ENCODE measurements at places on chromosomes 6 and 20.

GRCh38 chr6:129606664-129607063 lies 103.3 kb downstream of the ARHGAP18 start:
- DNase-seq: no peak

GRCh38 chr6:35372633-35373032 lies 30.3 kb downstream of the PPARD start:
- DNase-seq: no peak

DNA sequence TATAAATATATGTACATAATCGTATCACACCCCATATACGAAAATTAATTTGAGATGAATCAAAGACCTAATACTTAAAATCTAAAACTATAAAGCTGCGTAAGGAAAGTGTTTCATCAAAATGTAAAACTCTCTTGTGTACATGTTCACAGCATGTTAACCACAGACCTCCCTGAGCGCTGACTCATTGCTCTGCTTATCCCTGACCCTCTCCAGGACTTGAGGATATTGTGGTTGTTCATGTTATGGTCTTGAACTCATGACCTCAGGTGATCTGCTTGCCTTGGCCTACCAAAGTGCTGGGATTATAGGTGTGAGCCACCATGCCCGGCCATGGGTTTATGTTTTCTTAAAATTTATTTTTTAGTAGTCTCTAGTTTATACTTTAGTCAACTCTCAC lies 14.2 kb downstream of the FAM83B start:
- no peak for DNase-seq

GRCh38 chr20:45892049-45892825 lies 1.1 kb downstream of the CTSA start:
- no peak for DNase-seq

DNA sequence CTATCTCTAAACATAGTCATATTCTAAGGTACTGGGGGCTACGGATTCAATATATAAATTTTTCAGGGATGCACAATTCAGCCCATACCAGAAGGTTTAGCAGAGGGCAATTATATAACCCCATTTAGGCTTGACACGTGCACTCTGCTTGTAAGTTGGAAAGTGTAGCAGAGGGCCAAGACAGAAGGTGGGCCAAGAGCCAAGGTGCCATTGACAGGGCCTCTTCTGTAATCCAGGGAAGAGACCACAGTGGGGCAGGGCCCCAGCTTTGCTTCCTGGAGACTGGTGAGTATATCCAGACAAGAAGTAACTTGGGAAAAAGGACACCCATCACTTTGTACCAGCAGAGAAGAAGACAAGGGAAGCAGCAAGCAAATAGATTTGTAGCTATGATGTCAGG lies 672.4 kb upstream of the MARCKS start:
- DNase-seq: no peak

- DNase-seq: no peak
Observed at GRCh38 chr6:167799033-167799821, 27.5 kb upstream of the AFDN start.

GRCh38 chr6:28789553-28790083 lies 134.2 kb downstream of the TRIM27 start:
- DNase-seq: no peak

DNA sequence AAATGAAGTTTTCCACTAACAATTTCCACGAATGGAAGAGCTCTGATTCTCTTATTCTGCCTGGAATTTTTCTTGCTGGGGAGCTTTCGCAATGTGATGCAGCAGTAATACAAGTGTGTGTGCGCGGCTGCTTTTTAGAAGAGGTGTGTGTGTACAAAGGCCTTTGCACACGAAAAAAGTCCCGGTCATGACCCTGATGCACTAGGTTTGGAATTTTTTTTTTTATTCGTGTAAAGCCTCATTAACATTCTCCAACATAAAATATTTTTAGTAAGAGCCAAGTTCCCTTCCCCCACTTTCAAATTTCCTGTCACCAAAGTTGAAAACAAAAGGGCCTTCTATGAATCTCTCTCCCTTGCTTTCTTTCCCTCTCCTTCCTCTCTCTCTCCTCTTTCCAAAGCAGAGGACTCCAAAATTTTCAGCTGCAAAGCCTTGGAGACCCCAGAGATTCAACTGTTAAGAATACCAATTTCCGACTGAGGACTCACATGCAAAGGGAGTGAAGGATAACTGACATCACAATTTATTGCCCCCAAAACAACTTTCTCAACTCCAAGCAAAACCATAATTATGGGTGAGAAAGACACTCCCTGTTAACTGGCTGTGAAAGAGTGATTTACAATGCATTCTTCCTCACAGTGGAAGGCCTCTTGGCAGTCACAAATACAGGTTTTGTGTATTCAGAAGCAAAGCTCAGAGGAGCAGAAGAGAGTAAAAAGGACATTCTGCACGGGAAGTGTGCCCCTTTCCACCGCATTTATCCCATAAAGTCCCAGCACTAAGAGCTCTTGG lies 421.2 kb upstream of the JARID2 start:
- DNase-seq: no peak

DNA sequence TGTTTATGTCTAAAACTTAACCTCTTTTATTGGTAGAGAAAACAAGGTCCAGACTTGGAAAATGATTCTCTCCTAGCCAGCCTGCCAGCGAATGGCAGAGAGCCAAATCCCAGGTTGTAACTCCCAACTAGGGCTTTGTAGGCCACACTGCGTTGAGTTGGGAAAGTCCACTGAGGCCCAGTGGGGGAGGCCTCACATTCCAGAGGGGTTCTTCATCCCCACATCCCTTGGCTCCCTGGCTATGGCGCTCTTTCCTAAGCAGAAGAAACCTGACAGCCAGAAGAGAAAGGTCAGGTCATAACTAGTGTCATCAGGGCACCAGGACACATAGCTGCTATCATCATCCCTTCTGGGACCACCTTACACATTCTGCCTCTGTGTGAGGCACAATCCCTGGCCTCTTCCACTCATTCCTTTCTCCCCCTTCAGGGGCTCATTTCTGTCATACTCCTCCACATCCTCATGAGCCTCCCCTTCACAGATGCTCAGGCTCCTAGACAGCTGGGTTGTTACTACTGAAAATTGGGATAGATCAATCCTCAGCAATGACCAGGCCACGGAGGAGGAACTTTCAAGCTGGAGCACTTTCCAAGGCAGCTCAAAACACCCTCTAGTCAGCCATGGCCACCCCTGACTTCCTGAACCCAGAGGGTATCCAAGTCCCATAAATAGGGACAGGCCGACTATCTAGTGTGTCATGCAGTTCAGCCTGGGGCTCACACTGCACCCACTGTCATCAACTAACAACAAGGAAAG lies 48.6 kb downstream of the TCP11 start:
- no peak for DNase-seq

Data from left renal cortex interstitium (tissue), 4 donors.